ENCODE measurements at places on chromosomes 2 and 18. TPM values are rescaled to one million over a fixed set of nuclear protein-coding genes. Genes with fewer than 3 reads are reported as not detected.

The CRYBA2 gene
- total RNA-seq = not detected

DNA sequence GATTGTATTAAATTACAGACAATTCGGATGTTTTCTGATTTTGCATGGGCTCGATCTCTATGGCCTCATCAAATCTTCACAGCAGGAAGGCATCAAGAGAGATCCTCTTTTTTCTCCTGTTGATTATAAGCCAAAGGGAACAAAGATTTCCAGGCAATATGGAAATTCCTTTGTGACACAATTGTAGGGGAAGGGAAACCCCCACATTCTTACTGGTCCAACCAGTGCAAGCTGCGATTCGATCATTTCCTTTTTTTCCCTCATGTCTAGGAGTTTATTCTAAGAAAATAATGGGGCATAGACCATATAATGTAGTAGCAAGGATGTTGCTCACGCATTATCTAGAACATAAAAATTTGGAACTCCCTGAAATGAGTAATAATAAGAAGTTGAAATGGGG is 87.7 kb downstream of the LYPD6 start:
- peak; percentile 50 for DNase-seq

The PIEZO2 gene
- total RNA-seq = not detected

The DOCK10 gene
- 8.7 TPM for total RNA-seq

DNA sequence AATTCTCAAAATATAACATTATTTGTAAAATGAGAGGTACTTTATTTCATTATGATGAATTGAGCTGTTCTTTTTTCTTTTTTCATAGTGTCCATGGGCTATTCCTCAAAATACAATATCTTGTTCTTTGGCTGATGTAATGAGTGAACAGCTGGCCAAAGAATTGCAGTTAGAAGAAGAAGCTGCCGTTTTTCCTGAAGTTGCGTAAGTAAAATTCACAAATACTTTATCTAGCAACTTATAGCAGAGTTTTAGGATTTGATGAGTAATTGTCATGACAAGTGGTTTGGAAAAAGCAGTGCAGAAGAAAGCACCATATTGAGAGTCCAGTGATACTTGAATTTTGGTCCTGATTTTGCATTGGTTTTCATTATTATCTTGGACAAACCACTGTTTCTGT is 9.8 kb downstream of the RIOK3 start:
- DNase-seq = no peak

DNA sequence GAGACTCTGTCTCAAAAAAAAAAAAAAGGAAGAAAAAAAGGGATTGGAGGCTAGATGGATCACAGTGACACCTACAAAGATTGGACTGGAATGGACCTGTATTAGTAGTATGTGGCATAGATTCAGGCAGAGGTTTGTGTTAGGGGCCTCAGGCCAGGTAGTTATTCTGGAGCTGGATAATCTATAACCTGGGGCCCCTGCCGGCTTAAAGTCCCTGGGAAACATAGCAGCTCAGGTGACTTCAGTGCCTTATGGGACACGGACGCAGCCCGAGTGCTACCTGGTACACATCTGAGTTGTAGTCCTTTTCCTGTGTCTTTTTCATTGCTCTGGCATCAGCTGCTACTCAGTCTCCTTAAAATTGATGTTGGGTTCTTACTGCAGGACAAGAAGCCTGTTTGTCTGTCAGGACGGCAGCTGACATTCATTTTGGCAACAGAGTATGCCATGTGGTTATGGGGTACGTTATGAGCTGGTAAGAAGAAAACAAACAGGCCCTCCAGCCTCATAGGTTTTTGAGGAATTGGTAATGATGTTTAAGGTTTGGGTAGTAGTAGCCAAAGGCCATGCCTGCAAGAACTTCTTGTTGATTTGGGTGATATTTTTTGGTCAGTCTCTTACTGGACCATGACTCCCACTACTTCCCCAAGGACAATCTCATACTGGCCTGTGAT is 27.8 kb downstream of the AGFG1 start:
- DNase-seq = no peak

DNA sequence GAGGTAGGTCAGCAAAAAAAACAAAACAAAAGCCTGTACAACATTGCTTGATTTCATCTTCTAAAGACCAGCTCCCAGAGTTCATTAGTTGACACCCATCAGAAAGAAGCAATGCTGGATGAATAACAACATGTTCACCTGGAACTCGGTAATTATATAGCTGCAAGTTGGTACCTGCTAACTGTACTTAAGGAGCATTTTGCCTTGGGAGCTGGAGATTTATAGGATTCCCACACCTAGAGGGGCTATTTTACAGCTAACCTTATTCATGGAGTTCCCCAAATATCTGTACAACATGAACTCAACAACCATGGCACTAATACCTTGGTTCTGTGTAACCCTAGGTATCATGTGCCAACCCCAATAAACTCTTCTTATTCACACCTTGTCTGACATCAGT is 281.1 kb upstream of the NCKAP5 start:
- peak; percentile 92 for DNase-seq

DNA sequence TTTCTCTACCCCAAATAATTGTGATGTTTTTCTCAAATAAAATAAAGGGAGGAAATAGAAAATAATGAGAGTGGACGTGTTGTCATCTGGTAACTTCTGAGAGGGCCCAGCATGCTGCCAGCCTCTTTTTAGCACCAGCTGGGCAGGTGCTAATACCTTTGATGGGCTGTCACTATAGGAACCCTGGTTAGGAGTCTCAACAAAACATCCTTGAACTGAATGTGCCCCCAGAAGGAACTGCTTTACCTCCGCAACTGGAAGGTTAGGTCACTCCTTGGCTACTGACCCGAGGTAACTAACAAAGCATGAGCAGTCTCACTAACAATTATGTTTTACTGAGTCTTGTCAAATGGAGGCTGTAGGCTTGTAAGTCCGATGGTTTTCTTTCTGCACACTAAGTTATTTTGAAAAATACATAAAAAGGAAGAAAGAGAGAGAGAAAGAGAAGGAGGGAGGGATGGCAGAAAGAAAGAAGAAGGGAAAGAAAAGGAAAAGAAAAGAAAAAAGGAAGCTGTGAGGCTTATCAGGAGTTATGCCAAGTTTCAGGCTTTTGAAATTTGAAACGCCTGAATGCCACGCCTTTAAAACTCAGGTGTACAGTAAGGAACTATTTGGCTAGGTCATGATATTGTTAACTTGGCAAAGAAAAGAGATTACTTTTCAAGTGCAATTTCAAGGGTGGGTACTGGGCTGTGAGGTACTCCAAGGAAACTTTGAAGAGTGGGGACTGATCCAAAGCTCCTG is 91.0 kb downstream of the TGIF1 start:
- peak; percentile 14 for DNase-seq

GRCh38 chr2:195027947-195028346 is 629.1 kb upstream of the SLC39A10 start:
- DNase-seq = no peak

DNA sequence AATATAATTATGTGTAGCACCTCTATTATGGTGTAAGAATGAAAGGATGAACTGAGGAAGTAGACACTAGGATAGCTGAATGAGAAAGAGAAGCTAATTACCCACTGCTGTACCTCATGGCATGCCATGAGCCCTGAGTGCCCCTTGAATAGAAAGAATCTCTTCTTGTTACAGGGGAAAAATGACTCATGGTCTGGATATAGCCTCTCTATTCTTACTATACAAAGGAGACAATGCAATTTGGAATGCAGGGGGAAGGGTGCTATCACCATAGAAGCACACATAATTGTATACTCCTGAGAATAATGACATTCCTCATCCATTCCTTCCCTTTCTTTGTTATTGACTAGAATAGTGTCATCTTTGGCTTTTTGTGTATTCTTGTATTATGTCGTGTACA is 385.2 kb downstream of the CDH7 start:
- no peak for DNase-seq

DNA sequence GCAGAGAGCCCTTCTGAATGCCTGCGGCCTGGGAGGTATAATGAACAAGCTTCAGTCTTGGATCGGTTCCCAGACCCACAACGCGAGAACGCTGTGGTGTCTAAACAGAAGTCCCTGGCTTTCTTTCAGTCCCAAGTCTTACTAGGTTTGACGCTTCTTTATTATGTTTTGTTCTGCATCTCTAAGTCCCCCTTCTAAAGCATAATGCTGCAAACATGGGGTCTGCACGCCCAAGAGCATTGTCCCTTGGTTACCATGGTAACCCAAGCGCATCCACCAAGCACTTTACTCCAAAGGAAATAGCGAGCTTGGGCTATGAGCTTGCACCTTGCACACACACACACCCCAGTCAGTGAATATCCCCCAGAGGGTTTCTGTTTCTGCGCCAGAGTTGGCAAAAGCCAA is 193.7 kb downstream of the INO80D start:
- peak; percentile 54 for DNase-seq

GRCh38 chr2:154527962-154528361 is 170.5 kb upstream of the KCNJ3 start:
- no peak for DNase-seq

The SLC9A2 gene
- 0.78 TPM for total RNA-seq

GRCh38 chr18:39191931-39192330 is 1626.3 kb upstream of the CELF4 start:
- DNase-seq = no peak

GRCh38 chr2:103804013-103804412 is 1042.2 kb downstream of the TMEM182 start:
- DNase-seq = no peak

The CDKL4 gene
- total RNA-seq = not detected

DNA sequence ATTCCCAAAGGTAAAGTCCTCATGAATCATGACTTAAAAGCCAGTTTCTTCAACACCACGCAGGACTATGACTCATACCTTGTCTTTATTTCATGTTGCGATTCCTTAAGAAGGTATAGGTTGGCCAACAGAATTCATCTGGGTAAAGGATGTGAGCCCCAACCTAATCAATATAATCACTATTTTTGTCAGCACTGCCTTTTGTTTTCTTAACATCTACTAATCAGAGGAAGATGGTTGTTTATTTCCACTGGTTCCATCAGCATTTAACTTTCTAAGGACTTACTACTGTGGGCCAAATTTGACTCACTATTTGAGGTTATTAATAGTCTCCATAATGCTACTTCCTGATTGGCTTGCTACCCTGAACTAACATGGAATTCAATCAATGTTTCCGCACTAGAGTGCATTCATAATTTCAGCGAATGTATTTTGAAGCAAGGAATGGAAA is 78.6 kb downstream of the SCG2 start:
- no peak for DNase-seq

The RBM44 gene
- 0.14 TPM for total RNA-seq

DNA sequence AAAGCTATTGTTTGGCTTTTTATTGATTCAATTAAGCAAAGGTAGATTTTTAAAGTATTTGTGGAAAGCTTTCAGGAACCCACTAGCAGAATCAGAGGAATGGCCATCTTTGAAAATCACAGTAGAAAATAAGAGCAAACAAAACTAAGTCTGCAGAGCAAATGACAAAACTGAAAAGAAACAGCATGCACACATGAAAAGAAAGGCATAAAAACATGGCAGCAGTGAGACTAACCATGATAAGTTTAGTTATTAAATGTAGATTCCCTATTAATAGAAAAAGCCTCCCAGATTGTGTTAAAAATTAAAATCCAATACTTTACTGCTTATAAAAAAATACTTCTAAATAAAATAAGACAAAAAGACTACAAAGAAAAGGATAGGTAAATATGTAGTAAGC is 9.1 kb upstream of the TLK1 start:
- DNase-seq = no peak

GRCh38 chr2:170156592-170156991 is 21.4 kb upstream of the MYO3B start:
- no peak for DNase-seq

DNA sequence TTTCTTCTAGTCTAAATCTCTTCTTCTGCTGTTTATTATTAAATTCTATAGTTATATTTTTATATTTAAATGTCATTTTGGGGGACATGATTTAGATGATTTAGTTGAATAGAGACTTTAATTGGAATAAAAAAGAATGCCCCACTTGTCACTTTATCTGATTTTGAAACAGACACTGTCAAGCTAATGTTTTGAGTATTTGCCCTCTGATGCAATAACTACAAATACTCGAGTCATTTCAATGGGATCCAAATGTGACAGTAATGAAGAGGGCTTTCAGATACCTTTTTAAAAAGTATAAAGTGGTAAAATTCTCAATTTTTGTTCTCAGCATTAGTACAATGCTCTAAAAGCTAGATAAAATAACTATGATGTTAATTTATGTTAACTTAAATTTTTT is 257.3 kb upstream of the SESTD1 start:
- DNase-seq = no peak

The STARD6 gene
- total RNA-seq = 0.14 TPM

GRCh38 chr18:61921621-61922235 is 28.9 kb upstream of the RNF152 start:
- DNase-seq = no peak

GRCh38 chr2:44674473-44675284 is 266.8 kb upstream of the SIX3 start:
- DNase-seq = no peak

The COL4A4 gene
- total RNA-seq = 1.5 TPM

DNA sequence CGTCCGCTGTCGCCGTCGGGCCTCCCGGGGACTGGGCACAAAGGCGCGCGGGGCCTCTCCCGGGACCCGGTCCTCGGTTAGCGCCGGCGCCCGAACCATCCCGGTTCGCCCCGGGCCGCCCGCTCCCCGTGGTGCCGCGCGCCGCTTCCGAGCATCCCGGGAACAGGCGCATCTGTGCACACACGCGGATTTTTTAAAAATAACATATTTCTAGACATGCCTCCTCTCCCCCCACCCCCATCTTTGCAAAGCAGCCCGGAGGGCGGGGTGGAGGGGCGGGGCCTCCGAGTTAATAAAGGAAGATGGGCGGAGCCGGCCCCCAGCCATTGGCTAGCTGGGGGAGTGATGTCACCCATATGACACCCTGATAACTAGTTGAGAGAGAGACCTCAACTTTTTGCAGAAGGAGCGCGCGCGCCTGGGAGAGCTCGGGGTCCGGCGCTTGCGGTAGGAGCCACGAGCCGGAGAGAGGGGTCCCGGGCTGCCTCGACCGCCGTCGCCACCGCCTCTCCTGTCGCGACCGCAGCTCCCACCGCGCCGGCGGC is at the start of gene SOX11:
TSS of gene SOX11 (plus strand) at position 400 of the 545 bp plus-strand sequence. CDS start 338 bp downstream, outside the sequence.
- DNase-seq = peak; percentile 78

The HOXD11 gene
- total RNA-seq = not detected

DNA sequence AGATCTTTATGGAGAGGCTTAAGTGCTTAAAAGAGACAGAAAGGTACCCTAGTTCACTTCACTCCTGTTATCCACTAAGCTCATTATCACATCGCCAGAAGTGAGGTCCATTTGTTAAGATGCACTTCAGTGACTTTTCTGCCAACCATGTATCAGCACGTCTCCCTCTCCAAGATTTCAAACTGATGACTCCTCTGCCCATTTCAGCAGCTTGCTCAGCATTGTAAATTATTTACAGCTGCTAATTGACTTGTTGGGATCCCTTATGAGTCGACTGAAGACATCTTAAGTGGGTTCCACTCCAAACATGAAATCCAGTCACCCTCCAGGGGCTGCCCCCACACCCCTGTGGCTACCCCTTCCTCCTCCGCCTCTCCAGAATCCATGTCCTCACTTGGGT is 37.3 kb downstream of the DIPK1C start:
- no peak for DNase-seq

- no peak for DNase-seq
Observed at GRCh38 chr2:208509586-208509985, 103.0 kb downstream of the PTH2R start.

The MC4R gene
- total RNA-seq = not detected

GRCh38 chr2:149885468-149885867 is 297.9 kb upstream of the MMADHC start:
- DNase-seq = peak; percentile 75

GRCh38 chr2:165698444-165698884 is 95.6 kb downstream of the GALNT3 start:
- peak; percentile 54 for DNase-seq

GRCh38 chr2:122329278-122329677 is 573.8 kb downstream of the TSN start:
- DNase-seq = no peak
